CD4-positive, alpha-beta T cell (primary cell): ENCODE measurements at places on chromosomes 1 and 21. TPM values are rescaled to one million over a fixed set of nuclear protein-coding genes. Genes with fewer than 3 reads are reported as not detected.
A peak's percentile ranks its signal among the peaks of the same experiment; 100 is the strongest.

DNA sequence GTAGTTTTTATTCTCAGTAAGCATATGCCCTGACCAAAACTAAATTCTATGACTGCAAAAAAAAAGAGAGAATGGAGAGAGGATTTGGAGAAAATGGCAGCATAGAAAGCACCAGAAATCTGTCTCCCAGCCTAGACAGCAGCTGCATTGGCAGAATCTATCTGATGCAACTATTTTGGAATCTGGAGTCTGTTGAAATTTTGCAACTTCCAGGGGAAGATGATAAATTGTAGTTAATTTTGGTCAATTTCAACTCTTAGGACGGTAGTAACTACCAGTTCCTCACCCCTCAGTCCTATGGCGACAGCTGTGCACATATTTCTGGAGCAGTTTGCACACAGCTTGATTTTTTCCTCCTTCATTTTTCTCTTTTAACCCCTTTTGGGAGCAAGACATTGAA lies 10.9 kb downstream of the EXO5 start:
- no peak overlapping the region for H3K4me3 ChIP-seq
- H3K4me1 ChIP-seq: no peaks in the 10 kb centered on the region
- H3K27me3 ChIP-seq: no peaks in the 10 kb centered on the region
- H3K27ac ChIP-seq: no peak overlapping the region
- no peak for DNase-seq
- H3K36me3 ChIP-seq: no peaks in the 10 kb centered on the region

- H3K27ac ChIP-seq: no peak overlapping the region
- no peaks in the 10 kb centered on the region for H3K4me1 ChIP-seq
- no peaks in the 10 kb centered on the region for H3K27me3 ChIP-seq
- no peaks in the 10 kb centered on the region for H3K36me3 ChIP-seq
These were observed 183.5 kb downstream of the ZZZ3 start for GRCh38 chr1:77498918-77499317.

- H3K4me3 ChIP-seq: no peak overlapping the region
- DNase-seq: peak; percentile 43
- no peaks in the 10 kb centered on the region for H3K4me1 ChIP-seq
- no peak overlapping the region for H3K27ac ChIP-seq
These were observed 102.3 kb upstream of the LMO4 start for GRCh38 chr1:87226341-87226760.

DNA sequence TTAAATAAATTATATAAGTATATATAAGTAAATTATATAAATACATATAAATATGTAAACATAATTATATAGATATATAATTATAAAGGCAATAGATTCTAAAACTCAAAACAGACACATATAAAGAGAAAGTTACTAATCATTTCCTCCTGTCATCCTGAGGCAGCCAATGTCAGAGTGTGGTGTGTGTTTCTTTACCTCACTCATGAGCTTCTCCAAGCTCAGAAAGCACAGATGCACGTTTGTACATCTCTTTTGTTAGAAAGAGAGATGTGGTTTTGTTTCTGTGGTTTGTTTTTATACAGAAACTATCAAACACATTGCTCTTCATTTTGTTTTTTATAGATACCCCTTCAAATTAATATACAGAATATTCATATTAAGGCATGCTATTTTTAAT lies 594.8 kb downstream of the USP25 start:
- no peak overlapping the region for H3K4me3 ChIP-seq
- no peaks in the 10 kb centered on the region for H3K27me3 ChIP-seq
- H3K4me1 ChIP-seq: no peaks in the 10 kb centered on the region
- H3K27ac ChIP-seq: no peak overlapping the region

DNA sequence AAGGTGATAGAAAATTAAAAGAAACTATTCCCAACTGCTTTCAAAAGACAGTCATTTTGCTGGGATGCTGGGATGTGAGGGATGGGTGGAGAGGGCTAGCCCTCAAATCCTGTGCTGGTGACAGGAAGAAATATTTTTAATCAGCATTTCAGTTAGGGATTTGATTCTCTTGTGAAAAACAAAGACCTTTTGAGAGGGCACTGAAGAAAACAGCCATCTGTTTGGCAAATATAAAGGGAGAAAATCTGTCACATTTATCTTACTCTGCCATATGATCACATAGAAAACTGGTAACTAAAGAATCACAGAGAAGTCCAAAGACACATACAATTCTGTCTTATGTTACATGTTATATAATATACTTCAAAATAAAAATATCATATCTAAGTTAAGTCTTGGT lies 12.3 kb downstream of the STXBP3 start:
- H3K4me1 ChIP-seq: no peaks in the 10 kb centered on the region
- DNase-seq: no peak
- H3K36me3 ChIP-seq: peaks cover 71% of the 10 kb centered on the region
- no peaks in the 10 kb centered on the region for H3K27me3 ChIP-seq

- H3K27ac ChIP-seq: no peak overlapping the region
- DNase-seq: no peak
- H3K4me3 ChIP-seq: no peak overlapping the region
- peaks cover 87% of the 10 kb centered on the region for H3K36me3 ChIP-seq
These were observed 62.7 kb downstream of the CAPN2 start for GRCh38 chr1:223775054-223775453.

OR2W3 gene
- 1.5 TPM for total RNA-seq

FAM72B gene
- total RNA-seq: 0.47 TPM
